ENCODE measurements at places on chromosomes 7 and 10. TPM values are rescaled to one million over a fixed set of nuclear protein-coding genes. Genes with fewer than 3 reads are reported as not detected.

The FRA10AC1 gene
- 6.8 TPM for total RNA-seq

The PAX4 gene
- not detected for total RNA-seq

The VPS37D gene
- 5.7 TPM for total RNA-seq

The MBLAC1 gene
- 2.3 TPM for total RNA-seq

Data from smooth muscle cell of the pulmonary artery (primary cell).